Upper lobe of left lung (tissue), 6 donors: ENCODE measurements at places on chromosomes 1 and 21.
A peak's percentile ranks its signal among the peaks of the same experiment; 100 is the strongest.

GRCh38 chr1:14255711-14256110 is 342.8 kb upstream of the KAZN start:
- DNase-seq, result no peak

- DNase-seq, result no peak
Observed at GRCh38 chr1:233006108-233006507, 55.7 kb downstream of the NTPCR start.

DNA sequence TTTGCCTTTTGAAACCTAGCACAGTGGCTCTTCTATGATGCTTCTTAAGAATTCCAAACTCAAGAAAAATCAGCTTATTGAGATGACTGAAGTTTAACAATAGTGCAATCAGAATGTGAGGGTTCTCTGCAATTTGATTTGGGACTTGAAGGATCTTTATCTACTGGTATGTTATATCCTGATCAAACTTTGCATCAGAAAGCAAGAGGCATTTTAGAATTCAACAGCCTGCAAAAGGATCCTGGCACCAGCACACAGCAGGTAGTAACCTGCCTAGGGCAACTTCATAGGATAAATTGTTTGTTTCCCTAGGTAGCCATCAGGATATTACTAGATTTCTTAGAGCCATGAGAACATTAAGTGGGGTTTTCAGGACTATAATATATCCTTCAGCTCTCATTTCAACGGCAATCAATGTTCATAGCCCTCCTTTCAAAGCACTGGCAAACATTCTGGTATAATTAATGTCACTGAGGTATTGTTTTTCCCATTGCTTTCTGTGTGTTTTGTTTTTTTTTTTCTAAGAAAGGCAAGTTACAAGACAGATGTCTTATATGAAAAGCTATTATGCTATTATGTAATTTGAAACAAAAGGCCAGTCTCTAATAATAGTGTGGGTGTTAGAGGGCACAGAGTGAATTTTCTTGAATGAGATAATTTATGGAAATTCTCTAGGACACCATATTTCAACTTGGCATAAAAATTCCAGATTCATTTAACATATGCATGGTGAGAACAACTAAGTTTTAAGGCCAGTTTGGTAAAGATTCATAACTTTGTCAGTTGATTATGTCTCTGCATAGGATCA is 34.5 kb downstream of the NTNG1 start:
- no peak for DNase-seq

GRCh38 chr1:28792644-28793121 is 19.3 kb upstream of the OPRD1 start:
- no peak for DNase-seq

DNA sequence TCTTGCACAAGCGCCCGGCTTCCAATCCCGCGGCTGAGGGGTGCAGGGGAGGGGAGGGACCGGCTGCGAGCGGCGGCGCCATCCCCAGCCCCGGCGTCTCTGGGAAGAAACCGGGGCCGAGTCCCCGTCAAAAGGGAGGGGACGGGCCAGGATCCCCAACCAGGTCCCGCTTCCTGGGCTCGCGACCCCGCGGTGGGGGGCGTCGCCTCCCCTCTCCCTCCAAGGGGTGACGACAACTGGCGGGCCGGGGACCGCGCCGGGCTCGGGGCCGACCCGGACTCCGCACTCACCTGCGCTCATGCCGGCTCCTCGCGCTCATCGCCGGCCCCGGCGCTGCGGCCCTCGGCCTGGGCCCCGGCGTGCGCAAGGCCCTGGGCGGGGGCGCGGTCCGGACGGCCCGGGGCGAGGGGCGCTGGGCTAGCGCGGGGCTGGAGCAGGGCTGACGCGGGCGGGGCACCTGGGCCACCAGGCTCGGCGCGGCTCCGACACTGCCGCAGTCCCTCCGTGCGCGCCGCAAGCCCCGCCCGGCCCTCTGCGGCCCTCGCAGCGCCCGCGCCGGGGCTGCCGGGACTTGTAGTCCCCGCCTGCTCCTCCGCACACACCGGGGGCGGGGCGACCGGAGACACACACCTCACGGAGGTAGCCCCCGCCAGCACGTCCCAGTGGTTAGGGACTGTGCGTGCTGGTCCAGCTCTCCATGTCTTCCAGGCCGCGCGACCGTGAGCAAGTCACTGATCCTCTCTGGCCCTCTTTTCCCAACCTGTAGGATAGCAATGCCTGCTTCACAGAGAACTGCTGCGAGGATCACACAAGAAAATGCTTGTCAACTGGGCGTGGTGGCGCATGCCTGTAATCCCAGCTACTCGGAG is at the start of gene ATP13A2:
ATP13A2 (minus strand) TSS at position 490 of the 869 bp plus-strand sequence; CDS start at position 300, 190 bp downstream.
- DNase-seq, result peak; percentile 93

GRCh38 chr1:118247593-118247992 is 62.6 kb upstream of the SPAG17 start:
- DNase-seq, result no peak

DNA sequence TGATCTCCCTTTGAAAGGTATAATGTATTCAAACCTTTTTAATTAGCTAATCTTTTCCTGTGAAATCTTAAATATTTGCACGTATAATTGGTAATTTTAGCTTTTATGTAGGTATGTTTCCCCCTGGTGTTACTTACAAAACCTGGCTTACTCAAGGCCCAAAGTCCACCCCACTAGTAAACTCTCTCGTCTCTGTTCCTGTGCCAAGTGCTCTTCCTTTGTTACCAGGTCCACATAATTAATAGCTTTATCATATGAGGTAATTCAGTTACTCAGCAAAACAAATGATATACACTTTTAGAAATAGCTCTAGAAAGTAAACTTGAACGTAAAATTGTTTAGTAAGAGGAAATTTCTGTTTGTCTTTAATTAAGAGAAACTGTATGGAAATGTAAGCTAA is 36.7 kb downstream of the NFIA start:
- no peak for DNase-seq

GRCh38 chr1:11147197-11147770 is 41.9 kb upstream of the ANGPTL7 start:
- DNase-seq, result no peak

GRCh38 chr1:203673550-203674411 is 47.1 kb downstream of the ATP2B4 start:
- peak; percentile 62 for DNase-seq

- DNase-seq, result no peak
Observed at GRCh38 chr1:8584316-8584715, 233.1 kb downstream of the RERE start.

GRCh38 chr1:215501496-215501895 is 65.6 kb upstream of the KCTD3 start:
- DNase-seq, result no peak

GRCh38 chr1:83546874-83547273 is 452.1 kb downstream of the TTLL7 start:
- DNase-seq, result no peak

DNA sequence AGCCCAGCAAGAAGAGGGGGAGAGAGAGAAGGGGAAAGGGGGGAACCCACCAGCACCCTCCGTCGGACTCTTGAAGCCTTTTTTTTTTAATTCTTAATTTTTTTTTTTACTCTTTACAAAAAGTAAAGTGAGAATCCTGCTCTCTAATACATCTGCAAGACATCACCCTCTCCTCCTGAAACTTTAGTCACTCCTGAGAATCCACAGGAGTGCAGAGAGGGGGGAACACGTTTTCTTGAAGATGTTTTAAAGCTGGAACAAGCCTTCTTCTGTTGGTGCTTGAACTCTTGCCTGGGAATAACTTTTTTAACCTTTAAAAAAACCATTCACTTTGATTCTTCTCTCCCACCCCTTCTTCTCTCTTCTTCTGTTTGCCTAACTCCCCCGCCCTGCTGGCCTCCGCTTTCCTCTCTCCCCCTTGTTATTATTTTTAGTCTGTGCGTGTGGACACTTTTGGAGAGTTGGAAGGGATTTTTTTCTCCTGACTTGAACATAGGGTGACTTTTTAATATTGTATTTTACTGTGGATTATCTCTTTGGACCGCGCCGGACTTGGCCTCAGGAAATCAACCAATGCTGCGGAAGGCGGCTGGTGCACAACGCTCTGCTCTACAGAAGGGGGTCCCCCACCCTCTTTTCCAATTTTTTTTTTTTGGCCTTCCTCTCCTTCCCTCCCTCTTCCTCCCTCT is 383 bp upstream of the PRRX1 start:
- no peak for DNase-seq

DNA sequence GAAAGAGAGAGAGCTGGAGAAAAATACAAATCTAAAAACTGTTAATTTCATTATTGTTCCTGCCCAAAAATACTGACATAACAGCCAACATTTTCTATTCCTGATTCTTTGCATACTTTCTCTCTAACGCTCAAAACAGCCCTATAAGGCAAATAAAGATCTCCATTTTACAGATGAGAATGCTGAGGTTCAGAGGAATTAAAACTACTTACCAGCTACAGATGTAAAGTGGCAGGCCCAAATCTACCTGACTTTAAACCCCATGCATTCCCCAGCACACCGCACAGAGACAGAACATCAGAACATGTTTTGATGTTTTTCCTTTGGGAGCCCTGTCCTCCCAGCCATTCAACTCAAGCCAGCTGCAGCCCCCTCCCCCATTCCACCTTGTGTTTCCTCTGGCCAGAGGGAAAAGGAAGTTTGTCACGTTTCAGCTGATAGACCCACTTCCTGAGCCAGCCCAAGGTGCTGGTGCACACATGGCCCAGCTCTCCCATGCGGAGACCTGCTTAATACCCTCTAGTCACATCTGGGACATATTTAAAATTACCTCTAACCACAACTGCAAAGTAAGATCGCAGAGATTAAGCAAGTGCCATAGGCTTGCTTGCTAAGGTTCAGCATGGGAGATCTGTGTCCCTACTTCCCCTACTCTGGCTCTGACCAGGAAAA is 133.1 kb upstream of the NFIA start:
- DNase-seq, result no peak

GRCh38 chr1:36096500-36097432 is 8.1 kb downstream of the ADPRS start:
- no peak for DNase-seq

GRCh38 chr21:37226041-37226920 is 40.9 kb downstream of the VPS26C start:
- no peak for DNase-seq

GRCh38 chr1:179144626-179145025 is 62.8 kb downstream of the TOR3A start:
- no peak for DNase-seq

DNA sequence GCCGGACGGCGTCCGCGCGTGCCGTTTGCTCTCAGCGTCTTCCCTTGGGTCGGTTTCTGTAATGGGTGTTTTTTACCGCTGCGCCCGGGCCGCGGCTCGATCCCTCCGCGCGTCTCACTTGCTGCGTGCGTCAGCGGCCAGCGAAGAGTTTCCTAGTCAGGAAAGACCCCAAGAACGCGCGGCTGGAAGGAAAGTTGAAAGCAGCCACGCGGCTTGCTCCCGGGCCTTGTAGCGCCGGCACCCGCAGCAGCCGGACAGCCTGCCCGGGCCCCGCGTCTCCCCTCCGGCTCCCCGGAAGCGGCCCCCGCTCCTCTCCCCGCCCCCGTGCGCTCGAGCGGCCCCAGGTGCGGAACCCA is 159.8 kb downstream of the RUNX1 start:
- DNase-seq, result peak; percentile 94

GRCh38 chr1:10714337-10715114 is 81.9 kb downstream of the CASZ1 start:
- DNase-seq, result peak; percentile 78

- DNase-seq, result no peak
Observed at GRCh38 chr1:162376691-162377090, at the start of gene SPATA46. Gene SPATA46, minus strand, starts transcription at chr1:162376854. Its CDS starts 64 bp downstream, at chr1:162376790.

- no peak for DNase-seq
Observed at GRCh38 chr1:47186267-47187185, 3.3 kb downstream of the PDZK1IP1 start.

- peak; percentile 31 for DNase-seq
Observed at GRCh38 chr1:47231301-47232186, 481 bp downstream of the TAL1 start.
